H1 (cell line): ENCODE measurements at places on chromosomes 3 and 15.

- no peak for DNase-seq
Measured at GRCh38 chr3:179450261-179450701, 989 bp downstream of the GNB4 start.

DNA sequence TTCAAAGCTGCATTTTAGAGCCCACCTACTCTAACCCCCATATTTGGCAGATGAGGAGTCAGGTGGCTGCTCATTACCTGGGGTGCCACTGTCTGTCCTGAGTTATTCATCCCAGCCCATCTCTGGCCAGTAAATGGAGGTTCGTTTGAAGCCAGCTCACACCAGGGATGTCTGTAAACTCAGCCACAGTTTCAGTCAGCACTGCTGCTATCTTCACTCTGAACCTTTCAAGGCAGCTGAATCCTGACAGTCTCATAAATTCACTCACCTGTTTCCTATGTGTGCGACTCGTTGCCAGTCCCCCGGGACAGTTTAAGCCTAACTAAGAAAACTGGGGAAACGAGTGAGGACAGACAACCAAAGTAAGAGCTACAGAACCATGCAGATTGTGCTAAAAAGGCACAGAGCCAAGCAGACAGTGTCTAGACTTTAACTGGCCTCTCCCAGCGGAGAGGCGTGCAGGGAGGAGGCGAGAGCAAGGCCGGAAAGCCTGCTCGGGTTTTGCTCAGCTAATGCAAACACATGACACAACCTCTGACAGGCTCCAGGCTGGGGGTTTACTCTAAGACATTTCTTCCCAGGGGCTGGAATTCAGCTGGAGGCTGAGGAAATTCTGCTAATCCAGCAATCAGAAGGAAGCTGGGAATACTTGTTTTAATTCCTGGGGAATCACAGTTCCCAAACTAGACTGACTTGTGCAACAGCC is 12.0 kb downstream of the FSTL1 start:
- no peak for DNase-seq

DNA sequence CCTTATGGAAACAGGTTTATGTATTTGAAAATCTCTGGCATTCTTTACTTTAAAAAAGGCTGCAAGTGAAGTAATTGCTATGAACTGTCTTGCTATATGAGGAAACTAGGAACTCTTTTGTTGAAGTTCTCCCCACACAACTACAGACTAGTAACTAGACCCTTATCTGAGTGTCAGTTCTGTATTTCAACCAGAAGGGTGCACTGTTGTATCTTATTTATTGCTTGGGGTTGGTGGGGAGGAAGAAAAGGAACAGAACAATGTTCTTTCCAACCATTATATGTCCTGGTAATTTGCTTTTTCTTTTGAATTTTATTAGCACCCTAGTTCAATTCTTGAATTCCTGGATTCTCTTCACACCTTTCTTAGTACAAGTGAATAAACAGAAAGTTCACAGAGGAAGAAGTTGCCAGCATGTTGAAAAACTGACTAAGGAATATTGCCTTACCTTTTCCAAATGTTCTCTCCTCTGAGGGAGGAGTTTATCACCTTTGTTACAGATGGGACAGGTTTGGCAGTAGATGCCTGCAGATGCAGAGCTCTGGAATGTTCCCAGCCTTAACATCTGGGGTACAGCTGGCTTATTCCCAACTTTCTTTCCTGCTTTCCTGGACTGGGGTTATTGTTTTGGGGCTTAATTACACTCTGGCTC is 162.4 kb upstream of the CFAP20DC start:
- no peak for DNase-seq

DNA sequence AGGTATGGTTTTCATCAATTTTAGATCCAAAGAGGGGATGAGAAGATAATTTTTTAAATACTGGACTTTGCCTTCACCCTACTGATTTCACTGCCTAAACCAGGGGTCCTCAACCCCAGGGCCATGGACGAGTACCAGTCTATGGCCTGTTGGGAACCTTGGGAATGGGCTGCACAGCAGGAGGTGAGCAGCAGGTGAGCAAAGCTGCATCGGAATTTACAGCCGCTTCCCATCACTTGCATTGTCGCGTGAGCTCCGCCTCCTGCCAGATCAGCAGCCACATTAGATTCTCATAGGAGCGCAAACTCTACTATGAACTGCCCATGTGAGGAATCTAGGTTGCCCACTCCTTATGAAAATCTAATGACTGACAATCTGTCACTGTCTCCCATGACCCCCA is 76.3 kb upstream of the TTBK2 start:
- peak; percentile 7 for DNase-seq

DNA sequence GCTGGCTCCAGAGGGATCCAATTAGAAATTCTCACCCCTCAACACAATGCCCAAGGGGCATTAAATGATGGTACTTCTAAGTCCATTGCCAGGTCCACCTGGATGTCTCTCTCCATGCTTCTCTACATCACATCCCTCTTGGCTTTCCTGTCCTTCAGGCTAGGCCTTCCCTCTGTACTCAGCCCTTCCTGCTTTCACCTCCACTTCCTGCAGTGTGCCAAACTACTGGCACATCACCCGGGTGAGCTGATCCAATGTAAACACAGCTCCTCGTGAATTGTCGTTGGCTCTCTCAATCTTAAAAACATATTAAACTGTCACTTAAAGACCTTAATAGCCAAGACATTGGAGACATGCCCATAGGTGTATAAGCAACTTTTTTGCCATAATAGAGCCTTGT is 4.0 kb downstream of the LMCD1 start:
- DNase-seq: no peak

DNA sequence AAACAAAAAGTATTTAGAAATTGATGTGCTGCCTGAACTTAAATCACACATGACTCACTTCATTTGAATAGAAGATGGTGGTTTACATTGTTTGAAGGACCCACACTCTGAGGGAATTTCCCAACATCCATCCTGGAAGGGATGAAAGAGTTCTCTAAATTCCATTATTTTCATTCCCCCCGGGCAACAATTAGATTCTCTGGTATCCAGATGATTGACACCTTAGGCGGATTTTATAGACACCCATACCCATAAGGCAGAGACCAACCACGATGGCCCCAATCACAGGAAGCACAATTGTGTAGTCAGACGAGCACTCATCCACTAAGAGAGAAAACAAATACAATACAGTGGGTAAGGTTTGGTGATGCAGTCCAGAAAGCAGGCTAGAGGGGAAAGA is 24.6 kb upstream of the MCCC1 start:
- no peak for DNase-seq

- DNase-seq: no peak
Measured at GRCh38 chr15:98994892-98995291, 12.7 kb downstream of the PGPEP1L start.

- no peak for DNase-seq
Measured at GRCh38 chr15:55796321-55796965, 53.5 kb upstream of the PRTG start.

GRCh38 chr3:2392981-2393380 is 294.3 kb downstream of the CNTN4 start:
- no peak for DNase-seq

- DNase-seq: peak; percentile 75
Measured at GRCh38 chr3:152269056-152269830, 514 bp downstream of the MBNL1 start.

GRCh38 chr3:79405183-79405582 is 362.6 kb downstream of the ROBO1 start:
- no peak for DNase-seq

DNA sequence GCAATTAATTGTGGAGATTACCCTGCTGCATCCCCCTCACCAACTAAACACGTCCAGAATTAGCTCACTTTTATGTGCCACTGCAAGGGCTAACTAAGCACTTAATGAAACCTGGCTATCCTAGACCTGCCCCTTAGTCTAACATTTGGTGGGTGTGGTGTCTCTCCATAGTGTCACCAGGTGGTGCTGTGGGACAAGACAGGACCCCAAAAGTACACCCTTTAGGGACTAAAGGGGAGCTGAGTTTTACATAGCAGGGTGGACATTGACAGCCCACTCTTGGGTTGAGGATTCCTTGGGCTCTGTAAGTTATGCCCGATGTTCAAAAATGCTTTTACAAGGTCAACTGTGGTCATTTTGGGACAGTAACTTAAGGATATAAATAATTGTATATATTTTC is 5.7 kb downstream of the DUT start:
- no peak for DNase-seq

- peak; percentile 28 for DNase-seq
Measured at GRCh38 chr15:70344666-70345065, 246.9 kb upstream of the TLE3 start.

- peak; percentile 75 for DNase-seq
Measured at GRCh38 chr3:99638167-99638948, at the start of gene COL8A1. Gene COL8A1, plus strand, starts transcription at chr3:99638594. Its CDS starts 152,089 bp downstream, at chr3:99790683.

DNA sequence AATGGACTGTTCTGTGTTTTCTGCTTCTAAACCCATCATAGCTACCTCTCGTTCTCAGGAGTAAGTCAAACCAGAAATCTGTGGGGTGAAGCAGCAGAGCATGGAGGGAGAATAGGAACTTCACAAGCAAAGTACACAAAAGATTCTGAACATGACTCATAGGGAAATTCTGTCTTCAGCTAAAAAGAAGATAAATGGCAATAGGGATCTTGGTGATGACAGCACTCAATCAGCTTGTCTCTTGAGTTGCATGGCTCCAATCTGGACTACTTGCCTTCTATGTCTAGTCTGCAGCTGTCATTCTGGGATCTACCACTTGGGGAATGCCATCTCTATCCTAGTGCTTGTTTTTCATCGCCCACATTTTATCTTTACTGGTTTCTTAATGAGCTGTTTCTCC is 13.5 kb upstream of the GRAMD1C start:
- DNase-seq: no peak

DNA sequence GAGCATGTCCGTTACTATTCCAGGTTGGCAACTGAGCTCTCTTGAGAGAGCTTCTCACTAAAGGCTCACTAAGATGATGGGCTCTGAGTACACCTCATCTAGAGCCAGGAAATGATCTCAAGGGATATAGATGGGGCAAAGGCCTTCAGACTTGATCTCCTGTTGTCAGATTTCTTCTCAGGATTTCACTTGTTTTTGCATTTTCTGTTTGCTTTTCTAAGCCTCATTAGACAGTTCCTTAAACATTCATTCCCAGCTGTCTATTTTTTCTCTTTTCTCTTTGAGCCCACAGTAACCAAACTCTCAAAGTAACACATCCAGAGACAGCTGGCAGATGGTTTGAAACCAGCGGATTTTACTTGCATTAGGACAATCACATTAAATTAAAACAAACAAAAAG is 28.4 kb upstream of the ARL8B start:
- DNase-seq: no peak

DNA sequence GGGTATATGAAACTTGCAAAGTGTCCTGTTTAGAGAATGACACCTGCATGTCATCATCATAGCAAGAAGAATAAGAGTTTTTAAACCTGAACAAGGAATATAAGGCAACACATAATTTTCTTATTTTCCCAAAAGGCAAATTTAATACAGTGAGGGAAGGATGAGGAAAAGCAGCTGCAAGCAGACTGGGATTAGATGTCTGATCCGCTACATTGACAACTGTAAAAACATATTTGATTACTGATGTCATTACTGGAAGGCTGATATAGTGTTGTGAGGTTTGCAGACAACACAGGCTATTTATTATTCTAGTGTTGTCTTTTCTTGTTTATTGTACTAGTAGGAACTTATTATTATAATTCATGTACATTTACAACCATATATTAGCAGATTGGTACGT is 528.7 kb downstream of the ZIC1 start:
- DNase-seq: no peak

DNA sequence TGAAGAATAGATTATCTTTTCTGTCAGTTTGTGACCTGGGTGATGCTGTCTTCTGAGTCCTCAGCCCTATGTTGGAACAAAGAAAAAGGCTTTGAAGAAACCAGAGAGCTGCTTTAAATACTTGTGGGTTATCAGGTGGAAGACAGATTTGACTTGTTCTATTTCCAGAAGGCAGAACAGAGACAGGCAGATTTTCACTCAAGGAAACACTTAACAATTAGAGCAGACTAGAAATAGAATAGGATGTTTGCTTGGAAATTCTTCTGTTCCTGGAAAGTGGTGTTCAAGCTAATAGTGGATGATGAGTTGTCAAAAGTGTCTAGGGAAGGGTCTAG is 219.4 kb downstream of the UBE2E2 start:
- no peak for DNase-seq

GRCh38 chr15:73352082-73352481 is 16.7 kb downstream of the HCN4 start:
- no peak for DNase-seq

DNA sequence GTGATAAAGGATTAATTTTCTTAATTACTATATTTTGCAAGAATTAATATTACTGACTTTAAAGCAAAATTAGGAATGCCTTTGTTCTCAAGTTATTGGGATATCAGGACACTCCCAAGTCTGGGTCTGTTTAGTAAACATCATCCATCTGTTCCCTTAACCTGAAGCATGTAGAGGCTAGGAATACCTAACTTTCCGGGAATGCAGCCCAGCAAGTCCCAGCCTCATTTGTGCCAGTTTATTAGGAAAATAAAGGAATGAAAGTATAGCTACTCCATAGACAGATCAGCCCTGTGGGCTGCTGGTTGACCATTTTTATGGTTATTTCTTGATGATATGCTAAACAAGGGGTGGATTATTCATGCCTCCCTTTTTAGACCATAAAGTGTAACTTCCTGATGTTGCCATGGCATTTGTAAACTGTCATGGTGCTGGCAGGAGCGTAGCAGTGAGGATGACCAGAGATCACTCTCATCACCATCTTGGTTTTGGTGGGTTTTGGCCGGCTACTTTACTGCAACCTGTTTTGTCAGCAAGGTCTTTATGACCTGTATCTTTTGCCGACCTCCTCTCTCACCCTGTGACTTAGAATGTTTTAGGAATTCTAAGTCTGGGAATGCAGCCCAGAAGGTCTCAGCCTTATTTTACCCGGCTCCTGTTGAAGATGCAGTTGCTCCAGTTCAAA is 540.2 kb downstream of the NAALADL2 start:
- no peak for DNase-seq

DNA sequence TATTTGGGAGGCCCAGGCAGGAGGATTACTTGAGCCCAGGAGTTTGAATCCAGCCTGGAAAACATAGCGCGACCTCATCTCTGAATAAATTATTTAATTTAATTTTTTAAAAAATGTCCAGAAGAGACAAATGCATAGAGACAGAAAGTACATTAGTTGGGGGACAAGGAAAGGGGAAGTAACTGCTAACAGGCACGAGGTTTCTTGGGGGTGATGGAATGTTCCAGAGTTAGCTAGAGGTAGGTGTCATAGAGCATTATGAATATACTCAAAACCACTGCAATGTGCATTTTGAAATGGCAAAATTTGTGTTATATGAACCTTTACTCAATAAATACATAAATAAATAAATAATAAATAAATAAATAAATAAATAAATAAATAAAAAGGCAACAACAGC is 31.7 kb upstream of the CYP11A1 start:
- no peak for DNase-seq

DNA sequence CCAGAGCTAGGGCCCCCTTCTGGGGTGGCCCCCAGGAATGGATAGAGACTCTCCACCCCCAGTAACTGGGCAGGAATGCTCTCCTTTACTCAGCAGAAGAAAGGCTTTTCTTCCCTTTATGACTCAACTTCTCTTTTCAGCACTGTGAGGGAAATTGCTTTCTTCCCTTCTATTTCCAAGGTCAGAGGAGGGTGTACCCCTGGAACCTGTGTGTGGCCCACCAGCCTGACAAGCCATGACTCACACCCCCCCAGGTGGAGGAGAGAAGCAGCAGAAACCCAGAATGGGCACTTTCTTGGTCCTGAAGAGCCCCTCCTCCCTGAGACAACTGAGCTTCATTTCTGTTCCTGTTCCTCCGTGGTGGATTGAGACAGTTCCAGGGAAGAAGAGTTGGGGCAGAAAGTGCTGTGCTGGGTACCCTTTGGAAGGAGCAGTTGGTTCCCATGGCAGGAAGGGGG is 2.7 kb upstream of the ANKRD63 start:
- DNase-seq: no peak

- no peak for DNase-seq
Measured at GRCh38 chr15:33341953-33342352, 31.2 kb downstream of the RYR3 start.
